Activated CD4-positive, alpha-beta T cell treated with anti-CD3 and anti-CD28 coated beads, Interleukin-2, amount 10 ng/mL, durations not matched to agents 24 days and 14 days (primary cell): ENCODE measurements at places on chromosomes 6 and 20. TPM values are rescaled to one million over a fixed set of nuclear protein-coding genes. Genes with fewer than 3 reads are reported as not detected.

DNA sequence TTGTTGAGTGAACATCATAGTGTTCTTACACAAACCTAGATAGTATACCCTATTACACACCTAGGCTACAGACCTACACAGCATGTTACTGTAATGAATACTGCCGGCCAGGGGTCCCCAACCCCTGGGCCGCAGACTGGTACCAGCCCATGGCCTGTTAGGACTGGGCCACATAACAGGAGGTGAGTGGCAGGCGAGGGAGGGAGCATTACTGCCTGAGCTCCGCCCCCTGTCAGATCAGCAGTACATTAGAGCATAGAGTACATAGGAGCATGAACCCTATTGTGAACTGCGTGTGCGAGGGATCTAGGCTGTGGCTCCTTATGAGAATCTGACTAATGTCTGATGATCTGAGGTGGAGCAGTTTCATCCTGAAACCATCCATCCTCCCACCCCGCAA is 126.3 kb downstream of the PRND start:
- no peak for DNase-seq

DNA sequence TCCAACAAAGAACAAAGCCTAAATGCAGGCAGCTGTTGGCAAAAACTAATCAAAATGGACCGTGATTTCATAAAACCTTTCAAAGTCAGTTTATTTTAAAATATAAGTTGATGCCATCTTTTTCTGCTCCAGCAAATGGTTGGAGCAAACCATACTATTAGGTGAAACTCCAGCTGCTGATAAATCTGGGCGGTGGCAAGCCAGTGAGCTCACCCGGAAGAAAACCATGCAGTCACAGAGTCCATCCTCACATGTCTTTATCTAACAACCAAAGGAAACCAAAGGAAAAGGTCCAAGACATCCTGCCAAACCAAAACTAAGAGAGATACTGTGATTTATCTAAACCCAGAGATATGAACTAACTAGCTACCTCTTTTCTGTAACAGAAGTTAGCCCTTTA is 72.6 kb downstream of the HIVEP2 start:
- DNase-seq: peak; percentile 53

- no peak for DNase-seq
Measured at GRCh38 chr6:135052939-135053338, 1.7 kb downstream of the HBS1L start.

DNA sequence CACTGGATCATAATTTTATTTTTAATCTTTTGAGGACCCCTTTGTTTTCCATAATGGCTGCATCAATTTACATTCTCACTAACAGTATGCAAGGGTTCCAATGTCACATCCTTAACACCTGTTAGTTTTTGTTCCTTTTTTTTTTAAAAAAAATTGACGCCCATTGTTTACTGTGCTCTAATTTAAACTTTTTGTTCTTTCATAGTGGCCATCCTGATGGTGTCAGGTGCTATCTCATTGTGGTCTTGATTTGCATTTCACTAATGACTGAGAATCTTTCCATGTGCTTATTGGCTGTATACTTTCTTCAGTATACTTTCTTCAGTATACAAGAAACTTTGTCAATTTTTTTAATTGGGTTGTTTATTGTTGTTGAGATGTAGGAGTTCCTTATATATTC is 347.0 kb downstream of the RNGTT start:
- DNase-seq: no peak

DNA sequence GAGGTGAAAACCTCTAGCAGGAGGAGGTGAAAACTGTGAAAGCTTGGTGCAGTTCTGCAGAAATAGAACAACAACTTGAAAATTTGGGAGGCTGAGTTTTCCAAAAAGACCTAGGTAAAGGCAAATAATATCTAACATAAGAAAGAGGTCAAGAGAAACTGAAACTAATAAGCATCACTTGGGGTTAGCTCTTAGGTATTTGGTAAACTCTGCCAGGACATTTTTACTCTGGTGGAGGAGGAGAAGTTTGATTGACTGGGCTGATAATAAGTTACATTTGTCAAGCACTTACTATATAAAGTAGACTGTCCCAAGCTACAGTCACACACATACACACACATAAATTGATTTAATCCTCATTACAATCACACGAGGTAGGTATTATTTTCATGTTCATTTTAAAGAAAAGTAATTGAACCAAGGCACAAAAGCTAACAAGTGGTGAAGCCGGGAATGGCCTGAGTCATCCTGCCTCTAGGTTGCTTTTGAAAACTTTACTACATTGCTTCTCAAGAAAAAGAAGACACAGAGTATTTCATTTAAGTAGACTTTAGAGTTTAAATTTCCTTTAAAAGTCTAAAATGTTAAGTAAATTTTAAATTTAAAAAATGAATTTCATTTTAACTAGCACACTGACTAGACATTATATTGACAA is 275.5 kb downstream of the PTPRK start:
- no peak for DNase-seq

- DNase-seq: no peak
Measured at GRCh38 chr6:128493877-128494276, 26.5 kb downstream of the PTPRK start.

Gene GHRH
- not detected in 2 replicates for total RNA-seq

Gene ZNF311
- 0.86 and 0.97 TPM in 2 replicates for total RNA-seq

Gene PXDC1
- 0.12 and 0.30 TPM in 2 replicates for total RNA-seq

Gene CTCFL
- total RNA-seq: not detected in 2 replicates

Gene LPA
- total RNA-seq: not detected in 2 replicates

Gene METTL24
- total RNA-seq: not detected in 2 replicates

Gene PPP1R14C
- 0.19 and 0.21 TPM in 2 replicates for total RNA-seq

Gene BANF2
- not detected in 2 replicates for total RNA-seq
